Occipital lobe (tissue), 3 donors: ENCODE measurements at places on chromosomes 4 and X.

- DNase-seq = no peak
Measured at GRCh38 chr4:86160426-86160825, 199.4 kb downstream of the MAPK10 start.

DNA sequence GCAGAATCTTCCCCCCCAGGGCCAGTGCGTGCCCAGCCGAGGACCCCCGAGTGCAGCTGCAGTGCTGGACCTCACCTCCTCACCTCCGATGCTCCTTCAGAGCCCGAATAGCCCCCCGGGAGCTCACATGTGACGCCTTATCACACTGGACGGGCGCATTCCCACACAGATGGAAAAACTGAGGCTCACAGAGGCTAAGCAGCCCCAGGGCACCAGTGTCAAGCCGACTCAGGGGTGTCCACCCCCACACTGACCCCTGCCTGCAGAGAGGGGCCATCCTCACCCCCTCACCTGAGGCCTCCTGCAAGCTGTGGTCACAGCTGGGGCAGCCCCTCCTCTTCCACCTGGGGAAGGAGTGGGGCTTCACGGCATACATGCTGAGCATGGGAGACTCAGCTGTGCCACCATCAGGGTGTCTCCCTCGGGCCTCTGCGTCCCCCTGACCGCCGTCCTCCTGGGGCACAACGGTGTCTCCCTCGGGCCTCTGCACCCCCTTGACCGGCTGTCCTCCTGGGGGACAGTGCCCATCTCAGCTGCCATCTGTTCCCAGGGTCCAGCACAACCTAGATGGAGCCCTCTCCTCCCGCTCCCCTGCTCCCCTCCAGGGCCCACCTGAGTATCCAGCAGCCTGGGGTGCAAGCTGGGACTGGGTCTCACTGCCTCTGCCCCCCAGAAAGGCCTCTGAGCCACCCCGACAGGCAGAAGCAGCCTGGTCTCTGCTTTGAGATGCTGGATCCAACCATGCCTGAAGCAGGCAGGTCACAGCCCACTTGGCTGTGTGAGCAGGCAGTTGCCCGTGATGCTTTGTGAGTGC, 85.3 kb upstream of the NKX1-1 start:
- no peak for DNase-seq

DNA sequence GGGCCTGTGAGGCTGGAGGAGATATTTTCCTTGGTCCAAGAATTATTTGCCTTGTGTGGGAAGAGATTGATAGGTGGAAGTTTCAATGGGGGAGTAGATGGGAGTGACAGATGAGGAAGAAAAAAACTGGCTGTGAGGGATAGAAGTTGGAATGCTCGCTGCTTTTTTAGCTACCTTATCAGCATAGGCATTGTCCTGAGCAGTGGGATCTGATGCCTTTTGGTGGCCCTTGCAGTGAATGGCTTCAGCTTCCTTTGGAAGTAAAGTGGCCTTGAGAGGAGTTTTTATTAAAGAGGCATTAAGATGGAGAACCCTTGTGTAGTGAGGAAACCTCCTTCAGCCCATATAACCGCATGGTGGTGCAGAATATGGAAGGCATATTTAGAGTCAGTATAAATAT, 16.0 kb downstream of the KLKB1 start:
- no peak for DNase-seq

DNA sequence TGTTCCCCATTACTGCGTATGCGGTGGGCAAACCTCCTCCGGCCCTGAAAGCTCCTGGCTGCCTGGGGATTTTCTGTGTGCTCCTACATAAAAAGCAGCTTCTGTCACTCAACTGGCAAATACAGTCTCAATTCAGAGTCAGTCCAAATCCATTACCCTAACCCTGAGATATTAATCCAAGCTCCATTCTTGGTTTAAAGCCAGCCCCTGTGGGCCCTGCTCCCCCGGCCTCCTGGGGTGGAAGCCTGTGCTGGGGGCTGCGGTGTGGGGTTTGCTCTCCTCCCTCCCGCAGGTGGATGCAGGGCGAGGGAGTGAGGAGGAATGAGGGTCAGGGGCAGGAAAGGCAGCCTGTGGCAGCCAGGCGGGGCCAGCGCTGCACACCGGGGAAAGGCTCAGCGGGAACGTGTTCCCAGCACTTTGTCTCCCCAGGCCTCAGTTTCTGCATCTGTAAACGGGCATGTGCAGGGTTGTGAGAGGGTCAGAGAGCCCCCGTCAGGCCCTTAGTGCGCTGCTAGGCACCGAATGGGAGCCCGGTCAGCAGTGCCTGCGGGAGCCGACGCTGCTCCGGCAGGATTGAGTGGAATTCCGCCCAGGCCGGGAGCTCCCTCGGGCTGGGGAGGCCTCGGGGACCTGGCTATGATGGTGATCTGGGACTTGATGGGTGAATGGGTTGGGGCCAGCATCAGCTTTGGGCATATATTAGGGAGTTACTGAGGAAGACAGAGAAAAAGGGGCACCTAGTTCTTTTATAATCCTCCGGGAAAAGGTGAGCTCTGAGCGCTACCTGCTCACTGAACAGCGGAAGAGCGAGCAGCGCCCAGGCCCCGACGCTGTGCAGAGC, 6.3 kb upstream of the RGS12 start:
- DNase-seq = no peak

DNA sequence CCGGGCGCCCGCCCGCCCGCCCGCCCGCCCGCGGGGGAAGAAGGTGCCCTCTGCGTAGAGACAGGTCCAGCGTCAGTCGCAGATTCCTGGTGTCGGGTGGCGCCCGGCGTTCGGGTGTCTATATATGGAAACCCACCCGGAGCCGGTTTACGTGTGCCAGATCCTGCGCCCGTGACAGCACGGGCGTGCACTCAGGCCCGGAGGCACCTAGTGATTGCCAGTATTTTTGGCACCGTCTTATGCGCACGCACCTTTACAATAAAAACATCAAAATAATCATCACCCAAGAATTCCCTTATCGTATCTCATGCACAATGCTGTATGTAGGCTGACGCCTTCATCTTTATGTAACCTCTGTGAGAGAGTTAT, 519 bp downstream of the SLC25A4 start:
- peak; percentile 34 for DNase-seq

GRCh38 chr4:95381843-95382580, 166.8 kb downstream of the UNC5C start:
- DNase-seq = no peak

GRCh38 chr4:183333983-183334382, 11.8 kb upstream of the CLDN24 start:
- no peak for DNase-seq

DNA sequence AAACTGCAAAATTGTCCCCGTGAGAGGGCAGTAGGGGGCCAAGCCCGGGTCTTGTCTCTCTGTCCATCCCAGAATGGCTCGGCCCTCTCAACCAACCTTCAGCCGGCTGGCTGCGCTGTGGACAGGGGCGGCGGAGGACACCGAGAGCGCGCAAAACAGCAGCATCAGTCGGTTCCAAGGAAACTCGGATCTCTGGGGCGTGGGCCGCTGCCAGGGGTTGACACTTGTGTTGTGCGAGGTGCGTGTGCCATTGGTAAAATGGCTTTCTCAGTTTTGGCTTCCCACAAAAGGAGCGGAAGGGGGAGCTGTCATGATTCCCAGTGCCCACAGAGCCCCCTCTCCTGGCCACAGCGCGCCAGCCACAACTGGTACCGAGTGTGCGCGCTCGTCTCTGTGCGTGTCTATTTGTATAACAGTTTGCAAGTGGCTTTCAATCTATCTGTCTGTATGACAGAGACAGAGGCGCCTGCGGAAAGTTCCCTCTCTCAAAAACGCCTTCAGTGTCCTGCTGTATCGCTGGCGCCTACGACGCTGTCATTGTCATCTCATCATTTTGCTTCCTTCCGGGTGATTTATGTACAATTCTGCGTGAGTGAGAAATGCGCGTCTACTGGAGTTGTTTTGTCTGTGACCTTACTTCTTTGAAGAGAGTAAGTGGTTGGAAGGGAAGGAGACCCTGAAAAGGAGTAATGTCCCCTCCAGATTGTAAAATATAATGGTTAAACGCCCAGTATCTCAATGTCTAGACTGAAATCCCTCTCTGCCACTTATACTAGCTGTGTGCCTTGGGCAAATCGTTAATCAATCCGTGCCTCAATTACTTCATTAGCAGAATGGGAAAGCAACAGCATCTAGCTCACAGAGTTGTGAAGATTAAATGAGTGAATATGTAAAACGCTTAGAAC, 1.8 kb downstream of the DKK2 start:
- peak; percentile 42 for DNase-seq

GRCh38 chr4:28269426-28269825, 1408.8 kb downstream of the STIM2 start:
- no peak for DNase-seq

GRCh38 chr4:99986792-99987191, 36.7 kb upstream of the H2AZ1 start:
- DNase-seq = no peak

DNA sequence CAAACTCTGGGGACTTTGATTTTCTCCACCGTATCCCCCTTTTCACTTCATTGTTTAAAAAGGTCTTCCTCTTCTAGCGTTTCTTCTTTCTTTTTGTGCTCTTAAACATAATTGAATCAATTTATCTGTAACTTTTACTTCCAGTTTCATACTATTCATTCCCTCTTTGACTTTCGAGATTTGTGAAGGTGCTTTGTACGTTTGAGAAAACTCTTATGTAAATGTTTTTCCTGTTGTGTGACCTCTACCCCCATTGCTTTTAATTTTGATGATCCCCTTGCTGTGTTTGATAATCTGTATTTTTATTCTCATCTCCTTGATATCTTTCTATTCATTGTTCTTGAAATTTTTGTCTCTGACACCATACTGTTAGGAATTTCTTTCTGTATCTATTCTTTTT, 4.8 kb downstream of the USP38 start:
- DNase-seq = no peak

DNA sequence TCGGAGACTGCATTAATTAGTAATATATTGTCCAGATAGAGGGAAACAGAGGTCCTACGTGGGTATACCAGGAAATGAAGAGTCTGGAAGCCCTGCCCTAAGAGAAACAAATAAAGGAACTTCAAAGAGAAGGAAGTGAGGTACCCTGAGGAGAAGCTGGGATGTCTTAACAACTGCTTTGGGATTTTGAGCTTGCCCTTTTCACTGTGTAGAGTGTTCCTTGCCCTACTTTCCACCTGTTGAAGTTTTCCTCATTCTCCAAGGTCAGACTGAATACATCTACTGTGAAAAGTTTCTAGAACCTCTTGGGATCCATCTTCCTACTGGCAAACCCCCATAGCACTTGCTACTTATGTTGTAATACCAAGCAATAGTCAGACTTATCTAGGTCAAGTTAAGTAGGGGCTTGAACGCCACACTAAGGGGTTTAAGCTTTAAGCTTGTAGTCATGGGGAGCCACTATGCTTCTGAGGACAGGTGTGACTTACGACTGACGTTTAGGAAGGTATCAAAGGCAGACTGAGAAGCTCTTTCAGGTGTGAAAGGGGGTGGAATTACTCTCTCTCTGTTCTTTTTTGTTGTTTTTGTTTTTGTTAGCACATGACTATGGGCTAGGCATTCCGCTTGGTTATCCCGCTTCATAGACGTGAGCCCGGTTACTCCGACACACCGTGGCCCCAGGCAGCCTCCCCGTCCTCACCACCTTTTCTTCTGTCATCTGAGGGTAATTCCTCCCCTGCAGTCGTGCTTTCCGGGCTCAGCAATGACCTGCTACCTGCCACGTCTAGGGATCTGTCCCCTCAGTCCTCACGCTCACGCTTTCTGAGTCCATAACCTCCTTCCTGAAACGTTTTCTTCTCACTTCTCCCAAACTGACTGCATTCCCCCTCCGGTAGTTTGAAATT, 959 bp upstream of the REST start:
- DNase-seq = no peak

DNA sequence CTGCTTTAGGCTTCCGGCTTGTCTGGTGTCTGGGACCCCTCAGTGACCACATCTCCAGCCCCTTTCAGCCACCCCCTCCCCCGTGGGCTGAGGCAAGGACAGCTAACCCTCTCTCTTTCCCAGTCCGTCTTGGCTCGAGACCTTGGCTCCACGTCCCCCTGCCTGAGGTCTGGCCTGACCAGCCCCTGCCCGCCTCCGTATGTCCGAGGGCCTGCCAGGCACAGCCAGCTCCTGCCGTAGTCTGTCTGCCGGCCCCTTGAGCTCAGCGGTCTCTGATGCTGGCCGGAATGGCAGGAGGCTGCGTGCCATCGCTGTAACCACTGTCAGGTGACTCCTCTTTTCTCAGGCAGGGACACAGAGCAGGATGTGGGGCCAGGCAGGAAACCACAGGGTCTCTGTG, 73.3 kb upstream of the LRPAP1 start:
- no peak for DNase-seq

DNA sequence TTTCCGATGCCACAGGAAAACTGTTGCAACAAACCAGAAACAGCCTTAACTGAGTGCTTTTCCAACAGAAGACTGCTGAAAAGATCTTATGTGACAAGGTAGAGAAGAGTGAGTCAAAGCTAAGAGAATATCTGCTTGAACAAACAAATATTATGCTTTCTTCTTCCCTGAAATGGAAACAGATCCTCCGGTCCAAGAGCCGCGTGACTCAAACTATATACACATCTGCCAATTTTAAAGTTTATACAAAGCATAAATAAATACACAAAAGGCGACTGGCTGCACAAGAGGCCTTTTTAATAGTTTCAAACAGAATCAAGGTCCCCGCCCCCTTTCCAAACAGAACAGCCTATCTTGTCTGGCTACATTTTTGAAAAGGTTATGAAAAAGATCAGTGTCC, 329.7 kb upstream of the F9 start:
- DNase-seq = no peak

DNA sequence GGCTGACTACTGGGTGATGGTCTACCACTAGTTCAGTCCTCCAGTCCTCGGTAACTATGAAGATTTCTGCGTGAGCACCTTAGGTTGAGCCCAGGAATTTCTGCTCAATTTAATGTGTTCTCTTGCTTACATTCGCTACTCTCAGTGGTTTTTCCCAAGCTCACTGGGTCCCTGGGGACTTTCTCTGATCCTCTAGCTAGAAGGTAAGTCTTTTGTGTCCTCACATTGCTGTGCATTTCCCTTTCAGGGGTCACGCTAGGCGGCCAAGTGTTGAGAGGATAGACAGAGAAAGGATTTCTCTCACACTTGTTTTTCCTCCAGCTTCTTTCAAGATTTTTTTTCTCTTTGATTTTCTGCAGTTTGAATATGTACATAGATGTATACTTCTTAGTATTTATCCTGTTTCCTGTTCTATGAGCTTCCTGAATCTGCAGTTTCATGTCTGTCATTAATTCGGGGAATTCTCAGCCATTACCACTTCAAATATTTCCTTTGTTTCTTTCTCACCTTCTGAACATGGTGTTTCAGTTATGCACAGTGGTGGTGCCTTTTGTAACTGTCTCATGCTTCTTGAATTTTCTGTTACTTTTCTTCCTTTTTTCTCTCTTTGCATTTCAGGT, 17.5 kb downstream of the MAGEA9 start:
- DNase-seq = no peak

DNA sequence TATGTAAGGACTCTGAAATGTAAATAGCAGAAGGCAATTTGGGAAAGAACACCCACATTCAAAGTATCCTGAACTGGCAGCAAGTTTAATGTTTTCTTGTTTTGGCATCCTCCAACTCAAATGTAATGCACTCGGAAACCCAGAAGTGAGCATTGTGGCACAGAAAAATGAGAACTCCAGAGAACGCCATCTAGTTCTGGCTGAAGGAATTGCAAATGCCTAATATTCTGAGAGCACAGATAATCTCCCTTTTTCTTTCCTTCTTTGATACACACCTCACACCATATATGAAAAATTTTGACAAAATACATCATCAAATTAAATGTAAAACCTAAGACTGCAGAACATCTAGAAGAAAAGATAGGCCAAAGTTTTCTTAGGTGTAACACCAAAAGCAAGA, 52.1 kb downstream of the PWWP3B start:
- no peak for DNase-seq

GRCh38 chrX:135505351-135505750, 15.1 kb upstream of the INTS6L start:
- no peak for DNase-seq

GRCh38 chr4:22170353-22170752, 221.8 kb upstream of the KCNIP4 start:
- DNase-seq = no peak
